ENCODE measurements at places on chromosomes 1 and 21.

DNA sequence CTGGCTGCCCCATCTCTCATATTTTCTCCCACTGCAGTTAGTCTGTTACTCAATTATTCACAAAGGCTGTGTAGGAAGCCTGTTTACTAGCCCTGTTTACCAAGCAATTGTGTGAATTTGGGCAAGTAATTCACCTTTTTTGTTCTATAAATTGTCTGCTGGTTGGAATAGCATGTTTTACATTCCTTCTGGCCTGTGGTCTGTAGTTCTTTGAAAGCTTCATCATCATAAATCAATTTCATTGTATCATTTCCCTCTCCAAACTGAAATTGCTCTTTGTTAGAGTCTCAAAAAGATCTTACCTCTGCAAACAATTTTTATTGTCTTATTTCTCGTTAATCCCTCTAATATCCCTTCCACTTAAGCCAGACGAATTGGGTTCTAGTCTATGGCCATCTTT, 1059.5 kb upstream of the ADGRL4 start:
- no peak for DNase-seq

- peak; percentile 23 for DNase-seq
Measured at GRCh38 chr21:34545079-34545884, 33.3 kb upstream of the KCNE1 start.

GRCh38 chr1:87739704-87740103, 411.0 kb downstream of the LMO4 start:
- no peak for DNase-seq

GRCh38 chr1:93502571-93502970, 54.7 kb downstream of the FNBP1L start:
- no peak for DNase-seq

DNA sequence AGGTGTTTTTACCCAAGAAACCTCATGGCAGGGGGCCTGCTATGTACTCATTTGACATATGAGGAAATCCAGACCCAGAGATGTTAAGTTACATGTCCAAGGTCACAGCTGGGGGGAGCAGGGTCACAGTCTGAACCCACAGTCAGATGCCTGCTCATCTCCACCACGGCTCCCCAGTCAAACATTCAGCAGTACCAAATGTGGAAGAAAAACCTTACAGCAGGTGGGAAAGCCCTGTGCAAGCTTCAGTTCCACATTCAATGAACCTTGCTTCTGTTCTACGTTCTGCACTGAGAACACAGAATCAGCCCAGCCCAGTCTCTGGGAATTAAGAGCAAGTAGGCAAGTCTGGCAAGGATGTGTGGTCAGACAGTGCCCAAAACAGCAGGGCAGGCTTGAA, 35.2 kb downstream of the LRP8 start:
- no peak for DNase-seq

GRCh38 chr1:173438675-173439074, 38.5 kb upstream of the PRDX6 start:
- DNase-seq: no peak

DNA sequence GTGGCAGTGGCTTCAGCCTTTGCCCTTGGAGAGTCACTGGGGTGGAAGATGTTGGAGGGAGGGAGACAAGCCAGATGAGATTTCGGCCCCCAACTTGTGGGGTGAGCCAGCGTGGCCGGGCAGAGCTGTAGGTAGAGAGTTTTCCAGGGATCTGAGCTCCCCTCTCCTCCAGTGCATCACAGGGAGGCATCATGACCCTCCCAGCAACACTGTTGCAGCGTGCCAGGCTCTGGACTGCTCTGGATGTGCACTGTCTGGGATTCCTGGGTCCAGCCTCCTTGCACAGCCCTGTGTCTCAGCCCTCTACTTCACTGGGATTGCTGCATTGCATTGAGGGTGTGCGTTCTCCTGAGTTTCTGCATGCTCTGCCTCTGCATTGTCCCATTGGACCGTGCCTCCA, 8.9 kb downstream of the PTPRU start:
- DNase-seq: no peak

GRCh38 chr1:207868774-207869721, 41.9 kb downstream of the CD34 start:
- peak; percentile 84 for DNase-seq

DNA sequence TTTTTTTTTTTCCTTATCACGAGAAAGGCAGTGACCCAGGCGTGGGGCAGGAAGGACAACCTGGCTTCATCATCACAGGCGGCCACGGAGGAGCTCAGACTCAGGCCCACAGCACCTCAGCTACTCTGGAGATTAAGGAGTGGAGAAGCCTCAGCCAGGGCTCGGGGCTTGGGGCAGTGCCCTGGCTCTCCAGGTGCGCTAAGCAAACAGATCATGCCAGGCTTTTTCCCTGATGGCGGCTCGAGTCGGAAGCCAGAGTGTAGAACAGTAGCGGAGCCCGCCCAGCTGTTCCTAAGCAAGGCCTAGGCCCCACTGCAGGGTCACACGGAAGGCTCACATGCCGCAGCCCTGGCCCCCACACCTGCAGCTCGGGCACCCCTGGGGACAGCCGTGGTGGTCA, 70.7 kb downstream of the AGPAT3 start:
- DNase-seq: no peak

GRCh38 chr1:42851420-42851819, 5.0 kb downstream of the ZNF691 start:
- no peak for DNase-seq

GRCh38 chr1:229280921-229281320, 10.0 kb downstream of the RAB4A start:
- DNase-seq: no peak

- peak; percentile 71 for DNase-seq
Measured at GRCh38 chr1:154869351-154870114, 548 bp downstream of the KCNN3 start.

DNA sequence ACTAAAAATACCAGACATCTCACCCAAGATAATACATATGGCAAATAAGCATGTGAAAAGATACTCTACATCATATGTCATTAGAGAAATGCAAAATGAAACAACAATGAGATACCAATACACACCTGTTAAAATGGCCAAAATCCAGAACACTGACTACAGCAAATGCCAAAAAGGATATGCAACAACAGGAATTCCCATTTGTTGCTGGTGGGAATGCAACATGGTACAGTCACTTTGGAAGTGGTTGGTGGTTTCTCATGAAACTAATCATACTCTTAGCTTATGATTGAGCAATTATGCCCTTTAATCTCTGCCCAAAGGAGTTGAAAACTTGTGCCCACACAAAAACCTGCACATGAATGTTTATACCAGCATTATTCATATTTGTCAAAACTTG, 6.4 kb upstream of the RGS2 start:
- DNase-seq: no peak

DNA sequence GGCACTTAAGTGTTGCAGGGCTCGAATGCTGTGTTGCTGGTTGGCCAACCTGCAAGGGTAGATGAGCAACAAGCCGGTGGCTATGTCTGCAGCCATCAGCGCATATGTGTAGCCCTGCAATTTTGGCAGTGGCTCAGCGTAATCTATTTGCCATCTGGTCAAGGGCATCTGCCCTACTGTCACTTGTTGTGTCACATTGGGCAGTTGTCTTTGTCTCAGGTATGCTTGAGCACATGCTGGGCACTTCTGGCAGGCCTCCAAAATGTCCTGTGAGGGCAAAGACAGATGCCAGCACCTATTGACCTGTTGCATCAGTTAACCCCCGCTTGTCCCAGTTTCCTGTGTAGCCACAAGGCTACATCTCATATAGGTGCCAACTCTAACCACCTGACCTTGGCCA, 111.8 kb downstream of the GDAP2 start:
- DNase-seq: no peak

DNA sequence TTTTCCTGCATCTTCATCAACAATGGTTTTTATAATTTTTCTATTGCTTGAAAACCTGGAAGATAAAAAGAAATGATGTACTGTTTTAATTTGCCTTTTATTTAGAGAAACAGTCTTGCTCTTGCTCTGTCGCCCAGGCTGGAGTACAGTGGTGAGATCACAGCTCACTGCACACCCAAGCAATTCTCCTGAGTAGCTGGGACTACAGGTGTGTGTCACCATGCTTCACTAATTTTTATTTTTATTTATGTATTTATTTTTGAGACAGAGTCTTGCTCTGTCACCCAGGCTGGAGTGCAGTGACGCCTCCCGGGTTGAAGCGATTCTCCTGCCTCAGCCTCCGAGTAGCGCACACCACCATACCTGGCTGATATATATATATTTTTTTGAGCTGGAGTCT, 43.0 kb upstream of the RPL11 start:
- DNase-seq: no peak

GRCh38 chr1:236204656-236205055, 62.3 kb downstream of the GPR137B start:
- no peak for DNase-seq

- DNase-seq: no peak
Measured at GRCh38 chr1:181102841-181103240, 14.3 kb downstream of the IER5 start.

GRCh38 chr21:29305068-29305467, 6.3 kb downstream of the BACH1 start:
- DNase-seq: no peak

Data from muscle of arm (tissue), 14 donors.